ENCODE measurements at places on chromosomes 1 and 21. TPM values are rescaled to one million over a fixed set of nuclear protein-coding genes. Genes with fewer than 3 reads are reported as not detected.
A peak's percentile ranks its signal among the peaks of the same experiment; 100 is the strongest.

- no peak for DNase-seq
Observed at GRCh38 chr1:110186558-110186957, 23.6 kb upstream of the KCNC4 start.

DNA sequence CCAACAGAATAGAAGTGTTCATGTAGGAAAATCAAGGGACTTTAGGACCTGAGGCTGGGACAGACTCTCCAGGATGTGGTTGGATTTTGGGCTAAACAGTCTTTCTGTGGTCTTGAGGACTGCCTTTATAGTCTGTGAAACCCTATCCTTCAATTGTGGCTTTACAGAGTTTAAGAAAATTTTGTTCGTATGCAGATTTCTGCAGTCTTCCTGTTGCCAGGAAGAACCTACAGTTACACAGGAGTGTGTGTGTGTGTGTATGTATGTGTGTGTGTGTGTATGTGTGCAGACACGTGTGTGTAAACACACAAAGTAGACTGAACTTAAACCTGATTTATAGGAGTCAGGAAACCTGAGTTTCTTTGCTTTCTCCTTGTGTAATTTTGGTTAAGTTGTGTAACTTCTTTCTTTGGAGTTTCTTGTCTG is 22.8 kb downstream of the NEK7 start:
- DNase-seq, result no peak

GRCh38 chr1:42138586-42138985 is 14.6 kb upstream of the GUCA2B start:
- DNase-seq, result no peak

- no peak for DNase-seq
Observed at GRCh38 chr1:73980324-73981040, 217.5 kb downstream of the LRRIQ3 start.

- no peak for DNase-seq
Observed at GRCh38 chr1:15355968-15356625, 53.6 kb upstream of the EFHD2 start.

- DNase-seq, result no peak
Observed at GRCh38 chr1:152035539-152036266, 1.1 kb downstream of the S100A11 start.

DNA sequence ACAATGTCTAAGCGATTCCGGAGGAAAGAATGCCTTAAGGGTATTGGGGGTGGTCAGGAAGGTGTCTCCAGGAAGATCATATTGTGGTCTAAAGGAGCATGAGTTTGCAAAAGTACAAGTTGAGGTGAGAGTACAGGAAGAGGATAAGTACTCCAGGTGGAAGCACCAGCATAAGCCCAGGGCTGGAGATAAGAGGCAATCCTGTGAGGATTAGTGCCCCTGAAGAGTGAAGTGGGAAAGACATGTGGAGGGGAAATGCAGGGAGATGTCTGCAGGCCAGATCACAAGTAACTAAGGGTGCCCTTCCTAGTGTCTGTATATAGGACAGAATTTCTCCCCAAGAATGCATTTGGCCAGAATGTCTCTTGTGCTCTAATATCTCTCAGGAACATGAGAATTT is 188.3 kb upstream of the DPT start:
- no peak for DNase-seq

DNA sequence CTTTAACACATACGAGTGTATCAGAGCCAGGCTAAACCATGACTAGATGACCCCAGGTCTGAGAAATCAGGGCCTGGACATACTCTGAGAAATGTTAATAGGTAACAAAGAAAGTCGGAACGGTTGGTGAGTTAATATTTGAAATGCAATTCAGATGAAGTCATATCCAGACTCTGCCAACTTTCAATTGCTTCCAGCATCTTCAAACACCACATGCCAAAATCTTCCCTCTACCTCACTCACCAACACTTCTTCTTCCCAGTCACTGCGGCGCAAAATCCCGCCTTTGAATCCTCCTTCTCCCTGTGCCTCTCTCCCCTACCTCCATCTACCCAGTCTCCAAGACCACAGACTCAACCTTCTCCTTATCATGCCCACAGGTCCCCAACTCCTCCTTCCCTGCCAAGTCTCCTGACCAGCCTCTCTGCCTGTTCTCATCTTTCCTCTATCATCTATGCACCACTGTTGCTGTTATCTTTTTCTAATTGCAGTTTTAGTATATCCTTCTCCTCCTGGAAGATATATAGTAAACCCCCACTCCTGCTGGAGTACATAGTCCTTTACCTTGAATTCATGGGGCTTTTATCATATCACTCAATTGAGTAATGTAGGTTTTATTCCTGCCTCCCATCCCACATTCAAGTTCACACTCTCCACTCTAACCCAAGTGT is 41.3 kb downstream of the ZBTB18 start:
- no peak for DNase-seq

DNA sequence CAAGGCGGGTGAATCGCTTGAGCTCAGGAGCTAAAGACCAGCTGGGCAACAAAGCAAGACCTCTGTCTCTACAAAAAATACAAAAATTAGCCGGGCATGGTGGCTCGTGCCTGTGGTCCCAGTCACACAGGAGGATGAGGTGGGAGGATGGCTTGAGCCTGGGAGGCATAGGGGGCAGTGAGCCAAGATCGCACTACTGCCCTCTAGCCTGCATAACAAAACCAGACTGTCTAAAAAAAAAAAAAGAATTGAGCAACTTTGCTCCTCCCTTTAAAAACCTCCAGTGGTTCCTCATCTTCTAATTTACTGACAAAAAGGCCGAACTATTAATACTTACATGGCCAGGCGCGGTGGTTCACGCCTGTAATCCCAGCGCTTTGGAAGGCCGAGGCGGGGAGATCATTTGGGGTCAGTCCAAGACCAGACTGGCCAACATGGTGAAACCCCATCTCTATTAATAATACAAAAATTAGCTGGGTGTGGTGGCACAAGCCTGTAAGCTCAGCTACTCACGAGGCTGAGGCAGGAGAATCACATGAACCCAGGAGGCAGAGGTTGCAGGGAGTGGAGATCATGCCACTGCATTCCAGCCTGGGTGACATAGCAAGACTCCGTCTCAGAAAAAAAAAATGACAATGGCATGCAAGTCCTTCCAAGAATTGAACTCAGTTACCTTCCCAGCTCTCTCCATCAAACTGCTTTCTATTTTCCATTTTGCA is 4.4 kb downstream of the ACBD3 start:
- peak; percentile 68 for DNase-seq

DNA sequence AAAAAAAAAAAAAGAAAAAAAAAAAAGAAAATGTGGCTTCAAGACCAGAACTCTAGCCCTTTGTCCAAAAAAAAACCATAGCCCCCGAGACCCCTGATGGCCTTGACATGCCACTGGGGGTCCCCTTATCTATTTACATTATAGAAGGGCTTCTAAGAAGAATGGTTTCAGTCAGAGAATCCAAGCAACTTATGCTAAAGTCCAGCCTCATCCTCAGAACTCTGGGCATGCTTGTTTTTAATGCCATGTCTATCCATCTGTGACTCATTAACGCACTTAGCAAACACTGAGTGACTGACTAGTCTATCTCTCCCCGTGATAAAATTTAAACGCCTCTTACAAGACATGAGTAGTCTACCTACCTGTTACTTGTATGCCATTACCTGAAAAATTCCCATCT is 29.3 kb downstream of the ERG start:
- DNase-seq, result no peak

DNA sequence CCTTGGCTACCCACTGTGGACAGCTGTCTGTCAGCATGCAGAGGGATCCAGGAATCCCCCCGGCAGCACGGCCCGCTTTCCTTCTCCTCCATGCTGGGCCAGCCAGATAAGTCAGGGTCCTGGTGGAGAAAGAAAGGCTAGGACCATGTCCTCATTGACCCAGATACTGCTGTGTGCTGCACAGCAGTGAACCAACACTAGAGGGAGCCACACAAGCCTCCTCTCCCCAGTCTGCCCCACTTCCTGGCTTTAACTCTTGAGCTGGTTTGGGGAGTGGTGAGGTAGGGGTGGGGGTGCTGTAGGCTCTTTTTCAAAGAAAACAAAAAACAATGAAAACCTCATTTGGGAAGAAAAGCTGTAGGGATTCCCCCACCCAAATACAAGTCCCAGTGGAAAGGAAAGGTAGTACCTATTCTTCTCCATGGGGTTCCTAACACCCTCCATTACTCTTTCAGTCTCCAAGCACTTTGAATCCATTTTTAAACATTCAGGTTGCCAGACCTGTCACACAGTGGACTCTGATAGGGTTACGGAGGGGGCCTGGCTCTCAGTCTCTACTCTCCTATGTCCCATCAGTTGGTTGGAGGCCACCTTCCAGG is 84.9 kb upstream of the CD1D start:
- no peak for DNase-seq

GRCh38 chr1:216015116-216015515 is 408.1 kb downstream of the USH2A start:
- DNase-seq, result no peak

- DNase-seq, result no peak
Observed at GRCh38 chr21:29571949-29572348, 273.2 kb downstream of the BACH1 start.

DNA sequence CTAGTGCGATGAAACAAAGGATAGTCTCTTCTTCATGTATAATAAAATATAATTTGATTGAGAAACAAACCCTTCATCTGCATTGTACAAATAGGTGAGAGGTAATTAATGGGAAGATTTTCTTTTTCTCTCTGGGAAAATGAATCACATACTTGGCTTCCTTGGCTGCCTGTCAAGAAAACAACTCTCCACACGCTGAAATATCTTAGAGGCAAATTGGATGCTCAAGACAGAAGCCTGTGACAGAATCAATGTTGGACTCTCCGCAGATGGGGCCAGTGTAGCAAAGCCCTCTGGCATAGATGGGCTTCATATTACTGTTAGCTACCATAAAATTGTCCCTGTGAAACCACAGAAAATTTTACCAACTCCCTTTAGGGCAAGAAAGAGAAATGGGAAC is 186.6 kb downstream of the GRIK1 start:
- DNase-seq, result no peak

- DNase-seq, result no peak
Observed at GRCh38 chr1:18877282-18877681, 17.8 kb upstream of the TAS1R2 start.

DNA sequence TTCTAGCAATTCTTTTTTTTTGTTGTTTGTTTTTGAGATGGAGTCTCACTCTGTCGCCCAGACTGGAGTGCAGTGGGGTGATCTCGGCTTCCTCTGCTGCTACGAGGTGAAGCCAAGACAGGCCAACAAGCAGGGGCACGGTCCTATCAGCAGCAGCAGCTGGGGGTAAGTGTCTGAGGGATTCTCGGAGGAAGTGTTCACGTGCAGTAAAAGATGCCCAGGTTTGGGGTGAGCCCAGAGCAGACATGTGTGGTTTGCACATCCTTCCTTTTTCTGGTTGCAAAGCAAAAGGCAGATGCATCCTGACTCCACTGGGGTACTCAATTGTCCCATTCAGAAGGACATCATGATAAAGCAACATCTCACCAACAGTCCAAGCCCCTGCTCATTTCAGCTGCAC is 27.7 kb downstream of the PIGP start:
- no peak for DNase-seq

DNA sequence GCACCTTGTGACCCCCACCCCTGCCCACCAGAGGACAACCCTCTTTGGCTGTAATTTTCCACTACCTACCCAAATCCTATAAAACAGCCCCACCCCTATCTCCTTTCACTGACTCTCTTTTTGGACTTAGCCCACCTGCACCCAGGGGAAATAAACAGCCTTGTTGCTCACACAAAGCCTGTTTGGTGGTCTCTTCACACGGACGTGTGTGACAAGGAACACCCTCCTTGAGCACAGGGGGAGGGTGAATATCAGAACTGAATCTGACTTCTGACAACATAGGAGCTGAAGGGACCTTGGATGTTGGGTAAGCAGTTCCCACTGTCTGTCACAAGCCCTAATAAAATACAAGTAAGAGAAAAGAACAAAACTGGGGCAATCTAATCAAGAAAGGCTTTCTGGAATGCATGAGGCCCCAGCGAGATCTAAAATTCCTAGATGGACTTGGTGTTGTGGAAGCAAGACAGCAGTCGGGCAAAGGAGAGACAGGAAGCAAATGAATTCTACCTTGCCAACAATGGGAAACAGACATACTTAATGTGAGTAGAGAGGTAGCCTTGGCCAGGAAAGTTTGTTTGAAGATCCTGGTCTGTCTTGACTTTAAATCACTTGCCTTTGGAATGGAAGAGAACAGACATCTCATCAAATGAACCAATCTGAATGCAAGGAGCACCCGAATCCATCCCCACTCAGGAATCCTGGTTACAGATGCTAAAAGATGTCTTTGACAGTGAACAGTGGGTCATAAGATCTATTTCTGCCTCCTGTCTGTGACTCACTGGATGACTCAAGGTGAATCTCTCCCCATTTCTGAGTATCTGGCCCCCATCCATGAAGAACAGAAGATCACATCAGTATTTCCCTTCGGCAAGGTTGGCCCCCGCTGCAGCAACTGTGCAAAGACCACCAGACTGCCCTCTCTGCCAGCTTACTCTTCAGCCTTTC is 53.3 kb downstream of the OLFML3 start:
- DNase-seq, result no peak

- DNase-seq, result no peak
Observed at GRCh38 chr1:149945206-149945605, 8.5 kb upstream of the MTMR11 start.

GRCh38 chr1:204045430-204045829 is 27.5 kb upstream of the SOX13 start:
- DNase-seq, result peak; percentile 53

- DNase-seq, result no peak
Observed at GRCh38 chr1:22702296-22703085, 8.1 kb upstream of the EPHB2 start.

GRCh38 chr1:109361649-109362048 is 36.1 kb downstream of the SORT1 start:
- DNase-seq, result no peak

- no peak for DNase-seq
Observed at GRCh38 chr1:160577671-160578070, 1.6 kb downstream of the CD84 start.

DNA sequence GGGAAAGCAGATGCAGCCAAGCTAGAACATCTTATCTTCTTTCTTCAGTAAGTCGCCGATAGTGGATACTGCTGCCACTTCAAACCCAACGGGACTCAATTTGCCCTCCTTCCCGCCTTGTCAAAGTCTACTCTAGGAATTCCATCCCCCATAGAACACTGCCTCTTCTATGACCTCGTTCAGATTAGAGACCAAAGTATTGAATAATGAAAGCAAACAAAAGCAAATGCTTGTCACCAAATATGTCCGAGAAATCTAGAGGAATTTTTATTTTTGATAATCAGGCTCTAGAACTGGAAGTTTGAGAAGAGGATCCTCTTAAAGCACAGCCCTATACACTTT is 853 bp upstream of the RRAGC start:
- DNase-seq, result no peak

- no peak for DNase-seq
Observed at GRCh38 chr1:25991937-25992688, 5.8 kb downstream of the PAFAH2 start.

GRCh38 chr1:94050254-94050653 is 70.7 kb downstream of the ABCA4 start:
- DNase-seq, result no peak

Gene CLCNKA
- 0.15 TPM for total RNA-seq

Gene FAM72A
- 1.5 TPM for total RNA-seq

Gene SYNC
- 12.2 TPM for total RNA-seq

Gene UBL4B
- total RNA-seq, result not detected

Gene RAB13
- total RNA-seq, result 55.1 TPM

Gene ACTL8
- not detected for total RNA-seq

Gene GPX7
- 4.2 TPM for total RNA-seq

Gene PRAMEF25
- not detected for total RNA-seq

Gene LDLRAD1
- not detected for total RNA-seq

Gene KCND3
- total RNA-seq, result 19.8 TPM

Gene MYBPH
- not detected for total RNA-seq

Gene S100A7
- total RNA-seq, result not detected

Gene CLIC6
- 11.2 TPM for total RNA-seq

Gene MAP3K7CL
- total RNA-seq, result 1.1 TPM

Gene NBPF4
- total RNA-seq, result not detected
